ENCODE measurements at places on chromosomes 13 and 19.

GRCh38 chr13:40772765-40773473 lies 1.9 kb upstream of the MRPS31 start:
- DNase-seq: no peak

DNA sequence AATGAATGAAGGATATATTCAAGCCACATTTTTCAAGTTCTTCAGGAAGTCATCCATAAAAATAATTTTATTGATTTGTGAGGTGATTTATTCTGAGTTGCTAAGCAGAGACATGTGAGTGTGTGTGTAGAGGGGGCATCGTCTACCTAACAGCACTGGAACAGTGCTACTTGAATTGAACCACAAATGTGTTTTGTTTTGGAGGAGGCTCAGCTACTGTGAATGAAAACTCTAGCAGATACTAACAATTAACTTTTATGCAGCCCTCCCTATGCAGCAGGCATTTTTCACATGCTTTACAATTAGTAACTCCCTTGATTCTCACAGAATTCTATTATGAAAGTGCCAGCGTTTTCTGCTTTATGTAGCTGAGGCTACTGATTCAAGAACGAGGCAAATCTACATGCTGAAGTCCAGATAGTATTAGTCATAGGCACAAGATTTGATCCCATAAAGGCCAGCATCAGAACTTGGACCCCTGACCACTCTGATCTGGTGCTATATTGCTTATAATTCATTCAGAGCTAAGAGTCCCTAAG lies 103.7 kb downstream of the MYO16 start:
- no peak for DNase-seq

GRCh38 chr13:30615866-30616541 lies 1.7 kb upstream of the USPL1 start:
- DNase-seq: no peak

GRCh38 chr19:41530761-41531301 lies 45.1 kb upstream of the CEACAM21 start:
- DNase-seq: no peak

- no peak for DNase-seq
Measured at GRCh38 chr13:31330236-31330635, 130.5 kb downstream of the B3GLCT start.

GRCh38 chr13:66965181-66965580 lies 265.0 kb downstream of the PCDH9 start:
- DNase-seq: no peak

GRCh38 chr13:29362849-29363604 lies 232.5 kb downstream of the SLC7A1 start:
- DNase-seq: peak; percentile 25

DNA sequence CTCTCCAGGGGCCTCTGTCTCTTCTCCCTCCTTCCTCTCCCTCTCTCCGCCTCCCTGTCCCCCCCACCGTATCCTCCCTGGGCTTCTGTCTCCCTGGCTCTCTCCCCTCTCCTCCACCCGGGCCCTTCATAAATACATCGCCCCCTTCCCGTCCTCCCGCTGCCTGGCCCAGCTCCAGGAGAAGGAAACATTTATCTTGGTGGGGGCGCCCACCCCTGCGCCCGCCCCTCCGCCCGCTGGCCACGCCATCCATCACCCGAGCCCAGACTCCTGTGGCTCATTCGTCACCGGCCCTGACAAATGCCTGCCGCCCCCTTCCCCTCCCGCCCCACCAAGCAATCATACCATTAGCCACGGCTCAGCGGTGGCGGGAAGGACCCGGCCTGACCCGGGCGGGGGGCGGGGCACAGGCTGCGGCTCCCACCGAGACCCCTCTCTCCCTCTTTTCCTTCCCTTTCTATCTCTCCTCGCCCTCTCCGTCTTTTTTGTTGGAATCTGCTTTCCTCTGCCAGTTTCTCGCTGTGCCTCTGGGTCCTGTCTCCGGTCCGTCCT lies 2.6 kb upstream of the MEIS3 start:
- no peak for DNase-seq

DNA sequence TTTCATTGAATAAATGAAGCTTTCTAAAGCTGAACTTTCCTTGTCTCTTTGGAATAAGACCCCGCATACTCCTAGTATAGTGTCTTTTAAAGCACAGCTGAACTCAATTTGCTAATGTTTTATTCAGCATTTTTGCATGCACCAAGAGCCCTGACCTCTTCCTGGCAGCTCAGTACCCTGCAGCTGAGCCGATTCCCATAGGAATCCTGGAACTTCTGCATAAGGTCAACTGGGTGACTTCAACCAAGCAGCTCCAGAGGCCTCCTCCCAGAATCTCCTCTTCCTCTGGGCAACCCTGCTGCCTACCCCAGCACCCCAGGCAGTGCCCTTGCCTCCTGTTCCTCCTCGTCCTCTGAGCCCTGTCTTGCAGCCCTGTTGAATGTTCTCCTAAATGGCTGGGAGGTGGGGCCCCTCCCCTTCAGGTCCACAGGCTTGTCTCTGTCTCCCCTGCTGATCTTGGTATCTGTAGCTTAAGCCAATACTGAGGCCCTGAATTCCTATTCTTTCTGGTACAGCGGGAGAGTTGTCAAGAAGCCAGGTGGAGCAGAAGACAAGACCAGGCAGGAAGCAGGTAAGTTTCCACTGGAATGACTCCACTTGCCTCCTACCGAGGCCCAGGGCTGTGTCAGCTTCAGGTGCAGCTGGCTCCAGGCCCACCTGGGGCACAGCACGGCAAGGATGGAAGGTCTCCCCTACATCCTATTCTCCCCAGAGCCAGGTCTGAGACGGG lies 23.6 kb upstream of the CCDC124 start:
- DNase-seq: no peak

DNA sequence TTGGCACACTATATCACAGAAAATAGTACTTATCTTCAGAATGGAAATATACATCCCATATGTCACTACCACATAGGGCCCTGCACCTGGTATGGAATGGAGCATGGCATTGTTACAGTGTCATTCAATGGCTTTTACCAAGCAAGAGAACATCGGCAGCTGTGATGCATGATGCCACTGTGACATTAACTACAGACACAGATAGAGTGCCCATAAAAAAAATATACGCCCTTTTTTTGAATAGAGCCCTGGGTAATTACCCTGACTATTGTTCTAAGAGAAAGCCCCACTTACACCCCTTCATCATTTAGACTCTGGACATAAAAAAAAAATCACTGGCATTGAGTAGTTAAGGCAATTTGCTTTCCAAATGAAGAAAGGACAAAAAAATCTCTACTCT lies 320.3 kb downstream of the DNAJC15 start:
- no peak for DNase-seq

DNA sequence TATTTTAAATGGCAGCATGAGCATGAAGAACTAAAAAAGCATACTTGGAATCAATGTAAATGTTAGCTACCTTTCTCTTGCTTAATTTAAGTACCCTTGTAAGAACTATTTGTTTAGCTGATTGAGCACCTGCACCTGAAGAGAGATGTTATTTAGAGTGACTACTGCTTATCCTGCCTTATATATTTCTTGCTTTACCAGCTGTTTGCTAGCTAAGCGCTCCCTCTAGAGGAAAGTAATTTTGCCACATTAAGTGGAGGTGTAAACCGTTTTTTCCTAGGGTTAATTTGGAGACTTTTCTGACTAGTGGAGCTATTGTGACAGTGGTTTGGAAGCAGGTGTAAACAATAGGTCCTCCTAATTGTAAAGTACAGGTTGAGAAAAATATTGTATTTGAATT lies 19.4 kb upstream of the PSG2 start:
- no peak for DNase-seq

- no peak for DNase-seq
Measured at GRCh38 chr13:113947311-113948033, 26.4 kb downstream of the C13orf46 start.

GRCh38 chr19:58154679-58155648 lies 4.4 kb upstream of the ZNF329 start:
- DNase-seq: peak; percentile 99

GRCh38 chr19:54650108-54650655 lies 12.6 kb upstream of the LILRB4 start:
- DNase-seq: no peak

DNA sequence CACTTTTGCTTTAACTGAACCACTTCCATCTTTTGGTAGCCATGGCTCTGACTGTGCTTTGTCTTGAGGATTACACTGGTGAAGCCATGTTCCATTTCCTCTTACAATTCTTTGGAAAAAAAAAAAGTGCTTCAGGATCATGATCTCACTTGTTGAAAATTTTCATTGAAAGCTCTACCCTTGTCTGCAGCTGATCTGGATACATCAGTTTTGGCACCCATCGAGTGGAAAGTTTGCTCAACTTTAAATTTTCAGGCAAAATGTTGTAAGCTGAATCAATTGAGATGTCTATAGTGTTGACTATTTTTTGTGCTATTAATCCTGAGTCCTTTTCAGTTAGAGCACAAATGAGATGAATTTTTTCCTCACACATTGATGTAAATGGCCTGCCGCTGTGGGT lies 48.3 kb upstream of the RFXAP start:
- DNase-seq: no peak

- no peak for DNase-seq
Measured at GRCh38 chr13:110882972-110883371, 31.9 kb downstream of the ANKRD10 start.

- no peak for DNase-seq
Measured at GRCh38 chr13:30846866-30847265, 59.2 kb upstream of the MEDAG start.

DNA sequence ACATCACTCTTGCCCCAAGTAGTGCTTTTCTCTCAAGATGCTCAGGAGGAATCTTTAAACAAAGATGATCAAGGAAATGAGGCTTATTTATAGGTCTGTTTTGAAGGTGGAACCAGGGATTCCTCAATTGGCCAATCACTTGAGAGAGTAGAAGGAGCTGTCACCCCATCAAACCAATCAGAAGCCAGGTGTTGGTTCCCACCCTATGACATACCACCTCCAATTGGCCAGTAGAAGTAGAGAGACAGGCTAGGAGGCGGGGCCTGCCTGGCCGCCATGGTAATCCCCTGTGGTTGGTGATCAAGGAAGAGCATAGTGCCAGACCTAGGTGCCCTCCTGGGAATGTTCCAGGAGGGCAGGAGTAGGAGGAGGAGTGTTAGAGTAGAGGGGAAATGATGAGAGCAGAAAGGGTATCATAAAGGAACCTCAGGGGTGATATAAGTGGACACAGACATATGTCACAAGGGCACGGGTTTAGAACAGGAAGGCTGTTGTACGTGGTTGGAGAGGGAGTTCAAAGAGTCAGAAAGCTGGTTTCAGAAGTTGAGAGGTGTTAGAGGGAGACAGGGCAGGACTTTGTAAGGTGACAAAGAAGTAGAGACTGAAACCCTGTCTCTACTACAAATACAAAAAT lies 10.5 kb downstream of the PMIS2 start:
- DNase-seq: no peak

DNA sequence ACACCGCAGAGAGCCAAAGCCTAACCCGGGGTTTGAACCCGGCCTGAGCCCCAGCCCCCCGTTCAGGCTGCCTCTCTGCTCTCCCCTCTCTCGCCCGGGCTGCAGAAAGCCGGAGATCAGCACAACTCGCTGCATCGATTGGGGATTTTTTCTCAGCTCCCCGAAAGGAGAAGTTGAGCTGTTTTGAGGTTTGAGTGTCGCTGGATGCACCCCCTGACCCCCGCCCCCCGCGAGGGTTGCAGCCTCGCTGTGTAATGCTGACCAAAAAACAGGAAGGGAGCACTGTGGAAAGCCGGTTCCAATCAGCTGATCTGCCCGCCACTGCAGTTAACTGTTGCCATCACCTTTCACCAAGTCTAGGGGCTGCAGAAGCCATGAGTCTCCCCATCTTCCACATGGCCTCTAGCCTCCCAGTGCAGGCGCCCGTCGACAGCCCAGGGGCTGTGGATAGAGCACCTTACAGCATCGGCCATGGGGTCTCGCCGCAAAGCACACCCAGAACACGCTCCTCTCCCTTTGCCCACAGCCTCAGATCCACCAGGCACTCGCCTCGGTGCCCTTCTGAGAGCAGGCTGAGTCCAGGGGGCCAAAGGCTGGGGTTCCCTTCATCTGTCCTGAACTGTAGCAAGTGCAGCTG lies 34.5 kb downstream of the MYO9B start:
- DNase-seq: peak; percentile 27

- DNase-seq: no peak
Measured at GRCh38 chr13:34931572-34931971, 10.5 kb upstream of the NBEA start.

GRCh38 chr13:33279414-33280278 lies 5.9 kb downstream of the STARD13 start:
- DNase-seq: no peak

GRCh38 chr19:11673608-11674041 lies 65.1 kb downstream of the ZNF823 start:
- no peak for DNase-seq

DNA sequence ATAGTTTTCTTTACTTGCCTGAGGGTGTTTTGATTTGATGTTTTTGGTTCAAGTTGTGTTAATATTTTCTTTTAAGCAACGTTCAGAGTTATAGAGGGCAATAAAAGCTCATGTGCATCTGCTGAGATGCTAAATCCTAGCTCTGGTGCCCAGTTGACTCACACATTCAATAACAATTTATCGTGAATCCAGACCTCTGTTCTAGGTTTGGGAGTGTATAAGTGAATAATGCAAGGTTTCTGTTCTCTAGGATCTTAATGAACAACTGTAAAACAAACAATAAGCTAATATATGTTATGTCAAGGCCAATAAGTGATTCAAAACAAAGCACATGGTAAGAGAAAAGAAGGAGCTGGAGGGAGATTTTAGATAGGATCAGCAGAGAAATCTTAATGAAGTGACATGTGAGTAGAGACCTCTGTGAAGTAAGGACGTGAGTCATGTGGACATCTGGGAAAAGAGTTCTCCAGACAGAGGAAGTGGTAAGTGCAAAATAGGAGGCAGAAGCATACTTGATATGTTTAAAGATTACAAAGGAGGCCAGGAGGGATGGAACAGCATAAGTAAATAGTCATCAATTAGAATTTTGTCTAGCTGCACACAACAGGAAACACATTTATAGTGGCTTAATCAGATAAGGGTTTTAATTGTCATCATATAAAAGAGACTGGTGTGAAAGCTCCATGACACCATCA lies 278.5 kb upstream of the HTR2A start:
- no peak for DNase-seq

DNA sequence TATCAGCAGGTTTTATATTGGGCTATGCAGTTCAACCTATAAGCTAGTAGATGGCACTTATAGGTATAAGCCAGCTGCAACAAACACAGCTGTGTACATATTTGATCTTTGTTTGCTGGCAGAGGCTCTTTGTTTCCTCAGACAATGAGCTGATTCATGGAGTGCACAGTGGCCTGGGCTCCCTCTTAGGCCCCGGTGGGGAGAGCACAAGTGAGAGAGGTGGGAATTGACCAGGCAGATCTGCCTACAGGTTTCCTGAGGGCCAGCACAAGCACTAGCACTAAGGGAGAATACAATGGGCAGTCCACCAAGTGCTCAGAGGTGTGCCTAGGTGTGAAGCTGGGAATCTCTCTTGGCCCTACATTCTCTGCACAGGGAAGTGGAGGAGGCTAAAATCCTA lies 1390.7 kb downstream of the SLITRK5 start:
- no peak for DNase-seq

DNA sequence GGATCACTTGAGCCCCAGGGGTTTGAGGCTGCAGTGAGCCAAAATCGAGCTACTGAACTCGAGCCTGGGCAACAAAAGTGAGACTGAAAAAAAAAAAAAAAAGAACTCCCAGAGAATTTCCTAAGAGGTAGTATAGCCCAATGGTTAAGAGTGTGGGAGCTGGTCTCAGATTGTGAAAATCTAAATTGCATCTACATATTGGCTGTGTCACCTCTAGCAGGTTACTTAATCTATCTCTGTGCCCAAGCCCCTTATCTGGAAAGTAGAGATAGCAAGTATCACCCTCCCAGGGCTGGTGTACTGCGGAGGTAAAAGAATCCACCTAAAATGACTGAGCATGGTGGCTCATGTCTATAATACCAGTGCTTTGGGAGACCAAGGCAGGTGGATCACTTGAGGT lies 3.7 kb upstream of the PLAUR start:
- no peak for DNase-seq

Data from activated CD8-positive, alpha-beta memory T cell treated with anti-CD3 and anti-CD28 coated beads, Interleukin-2, amount 50 U/mL, for 4 hours (primary cell).